NCI-H2029 (cell line): ENCODE measurements at places on chromosomes 4 and X.

DNA sequence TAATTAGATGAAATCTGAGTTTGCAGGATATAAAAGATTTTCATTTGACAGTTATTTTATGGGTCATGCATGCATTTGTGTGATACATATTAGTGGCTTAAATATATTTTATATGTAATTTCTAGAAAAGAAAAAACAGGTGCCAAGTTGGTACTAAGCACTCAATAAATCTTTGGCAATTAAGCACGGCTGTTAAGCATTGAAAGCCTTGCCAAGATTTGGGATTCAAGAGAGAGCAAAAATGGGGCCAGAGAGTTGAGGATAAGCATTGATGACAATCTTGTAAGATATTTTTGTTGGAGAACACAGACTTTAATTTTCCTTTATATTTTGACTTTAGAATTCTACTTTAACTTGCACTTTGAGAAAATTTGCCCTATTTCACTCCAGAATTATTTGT is 249.8 kb upstream of the MAD2L1 start:
- no peak for DNase-seq

DNA sequence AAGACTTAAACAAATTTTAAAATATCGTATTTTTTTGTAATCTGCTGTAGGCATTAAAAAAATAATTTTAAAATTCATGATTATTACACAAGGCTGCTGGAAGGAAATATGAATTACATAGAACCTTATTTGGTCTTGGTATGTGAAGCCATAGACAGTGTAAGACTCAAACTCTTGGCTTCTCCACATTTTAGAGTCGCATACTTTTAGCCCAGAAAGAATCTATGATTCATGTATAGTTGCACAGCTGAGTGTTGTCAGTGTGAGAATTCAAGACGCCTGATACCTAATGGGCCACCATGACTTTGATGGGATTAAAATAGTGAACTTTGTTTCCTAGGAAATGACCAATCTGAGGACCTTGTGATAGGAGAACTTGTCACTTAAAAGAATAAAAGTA is 1.4 kb downstream of the INTU start:
- no peak for DNase-seq

DNA sequence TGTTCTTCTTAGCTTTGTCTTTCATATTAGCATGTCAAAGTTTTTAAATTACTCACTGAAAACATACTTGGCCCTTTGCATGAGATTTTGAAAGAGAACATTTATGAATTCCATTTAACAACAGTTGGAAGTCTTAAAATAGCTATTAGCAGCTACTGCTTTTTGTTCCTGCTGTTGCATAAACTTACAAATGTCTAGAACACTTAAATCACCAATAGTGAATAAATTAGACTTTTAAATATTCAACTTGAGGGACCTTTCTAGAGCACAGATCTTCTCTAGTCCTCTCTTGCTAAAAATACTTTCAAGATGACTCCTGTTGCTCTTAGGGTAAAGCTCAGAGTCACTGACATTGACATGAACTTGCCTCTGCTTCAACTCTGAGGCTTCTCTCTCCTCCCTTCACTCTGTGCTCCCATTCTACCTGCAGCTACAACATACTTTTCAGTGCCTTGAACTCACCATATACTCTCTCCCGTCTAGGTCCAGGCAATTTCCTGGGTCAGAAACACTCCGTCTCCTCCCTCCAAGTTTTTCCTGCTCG is 15.8 kb upstream of the TXK start:
- DNase-seq: no peak

DNA sequence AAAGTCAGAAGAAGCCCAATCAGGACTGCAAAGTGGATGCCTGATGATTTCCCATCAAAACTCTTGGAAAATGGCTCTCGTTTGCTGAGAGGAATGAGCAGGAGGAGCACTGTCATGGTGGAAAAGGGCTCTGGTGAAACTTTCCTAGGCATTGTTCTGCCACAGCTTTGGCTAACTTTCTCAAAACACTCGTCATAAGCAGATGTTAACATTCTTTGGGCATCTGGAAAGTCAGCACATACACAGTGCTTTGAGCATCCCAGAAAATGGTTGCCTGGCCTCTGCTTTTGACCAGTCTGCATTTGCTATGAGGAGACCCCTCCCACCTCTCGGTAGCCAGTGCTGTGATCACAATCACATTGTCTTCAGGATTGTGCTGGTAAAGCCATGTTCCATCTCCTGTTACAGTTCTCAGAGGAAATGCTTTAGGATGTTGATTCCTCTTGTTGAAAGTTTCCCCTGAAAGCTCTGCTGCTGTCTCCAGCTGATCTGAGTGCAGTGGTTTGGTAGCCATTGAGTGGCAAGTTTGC is 25.2 kb upstream of the TBC1D14 start:
- DNase-seq: no peak

DNA sequence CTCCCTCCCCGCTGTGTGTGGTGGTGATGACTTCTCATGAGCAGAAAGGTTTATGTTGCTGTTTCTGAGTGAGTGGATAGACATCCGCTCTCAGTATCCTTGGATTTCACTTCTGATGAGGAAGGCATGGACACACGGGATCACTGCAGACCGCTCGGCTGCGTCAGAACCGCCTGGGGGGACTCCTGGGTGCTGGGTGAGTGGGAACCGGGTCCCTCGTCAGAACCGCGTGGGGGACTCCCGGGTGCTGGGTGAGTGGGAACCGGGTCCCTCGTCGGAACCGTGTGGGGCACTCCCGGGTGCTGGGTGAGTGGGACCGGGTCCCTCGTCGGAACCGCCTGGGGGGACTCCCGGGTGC is 9.0 kb downstream of the CTBP1 start:
- DNase-seq: no peak

DNA sequence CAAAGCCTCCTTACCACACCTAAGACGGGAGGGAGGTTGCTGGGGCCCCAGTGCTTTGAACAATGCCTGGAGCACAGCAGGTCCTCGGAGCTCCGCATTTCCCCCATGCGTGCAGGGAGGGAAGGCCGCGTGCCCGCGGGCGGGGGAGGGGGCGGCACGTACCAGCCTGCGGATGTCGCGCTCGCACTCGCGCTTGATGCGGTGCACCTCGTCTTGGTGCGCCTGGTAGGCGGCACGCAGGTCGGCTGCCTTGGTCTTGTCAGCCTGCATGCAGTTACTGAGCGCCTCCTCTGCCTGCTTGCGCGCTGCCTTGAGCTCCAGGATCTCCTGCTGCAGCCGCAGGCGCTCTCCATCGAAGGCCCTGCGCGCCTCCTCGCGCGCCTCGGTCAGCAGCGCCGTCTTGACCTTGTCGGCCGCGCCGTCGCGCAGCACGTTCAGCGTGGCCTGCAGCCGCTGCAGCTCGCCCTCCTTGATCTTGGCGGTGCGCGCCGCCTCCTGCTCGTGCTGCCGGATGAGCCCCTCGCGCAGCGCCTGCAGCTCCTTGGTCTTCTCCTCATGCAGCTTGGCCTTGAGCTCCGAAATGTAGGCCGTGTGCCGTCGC is 87.2 kb upstream of the C4orf50 start:
- DNase-seq: no peak

- DNase-seq: peak; percentile 93
Measured at GRCh38 chr4:140151699-140152012, 2.3 kb downstream of the MAML3 start.
